Stimulated activated CD8-positive, alpha-beta memory T cell treated with anti-CD3 and anti-CD28 coated beads, Interleukin-4, amount 100 ng/mL, for 4 hours (primary cell): ENCODE measurements at places on chromosomes 5 and 9.

DNA sequence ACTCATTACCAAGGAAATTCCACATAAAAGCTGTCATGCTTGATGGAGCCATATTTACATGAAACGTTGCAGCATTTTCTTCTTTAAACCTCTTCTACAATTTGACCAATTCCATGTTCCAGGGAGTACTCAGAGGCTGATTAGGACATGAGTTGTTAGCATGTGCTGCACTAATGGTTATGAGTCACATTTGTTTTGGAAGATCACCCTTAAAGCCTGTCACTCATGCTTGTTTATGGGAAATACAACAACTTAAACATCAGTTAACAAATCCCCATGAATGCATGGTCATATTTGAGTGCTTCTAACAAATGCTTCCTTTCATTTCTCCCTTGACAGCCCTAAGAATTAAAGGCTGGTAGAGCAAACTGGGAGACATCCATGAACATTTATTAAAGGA is 156.1 kb downstream of the GHR start:
- no peak for DNase-seq

GRCh38 chr9:95962936-95963335 is 87.4 kb downstream of the ERCC6L2 start:
- no peak for DNase-seq

GRCh38 chr5:41368158-41368557 is 142.2 kb downstream of the PLCXD3 start:
- no peak for DNase-seq

DNA sequence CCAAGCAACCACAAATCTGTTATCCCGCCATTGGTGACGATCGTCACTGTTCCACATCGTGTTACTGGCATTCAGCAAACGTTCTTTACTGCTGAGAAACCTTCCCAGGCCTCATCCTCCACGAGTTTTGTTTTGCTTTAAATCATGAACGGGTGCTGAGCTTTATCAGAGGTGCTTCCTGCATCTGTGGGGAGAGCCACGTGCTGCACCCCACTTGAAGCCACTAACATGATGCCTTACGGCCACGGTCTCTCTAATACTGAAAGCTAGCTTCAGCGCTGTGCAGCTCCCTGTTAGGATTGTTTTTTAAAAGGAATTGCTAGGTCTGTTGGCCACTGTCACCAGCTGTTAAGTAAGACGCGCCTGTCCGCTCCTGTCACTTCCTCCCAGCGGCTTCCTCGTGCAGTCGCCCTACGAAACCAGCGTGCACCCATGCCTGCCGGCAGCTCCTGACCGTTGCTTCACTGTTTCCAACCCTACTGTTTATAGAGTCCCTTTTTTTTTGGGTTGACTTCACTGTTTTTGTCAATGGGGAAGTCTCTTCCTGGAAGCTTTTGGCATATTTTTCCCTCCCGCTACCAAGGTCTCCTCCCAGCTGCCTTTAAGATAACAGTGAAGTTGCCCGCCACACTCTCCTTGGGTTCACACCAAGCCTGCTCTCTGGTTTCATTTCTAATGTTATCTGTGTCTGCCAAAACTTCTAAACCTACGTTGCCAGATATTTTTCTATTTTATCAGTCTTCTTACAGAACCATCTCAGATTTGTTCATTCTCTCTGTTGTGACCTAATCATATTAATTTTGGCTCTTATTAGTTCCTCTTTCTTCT is 20.3 kb downstream of the LPCAT1 start:
- no peak for DNase-seq
